Activated T-helper 1 cell treated with anti-CD3 and anti-CD28 coated beads, Interleukin-2, amount 50 U/mL, for 16 hours (primary cell): ENCODE measurements at places on chromosomes 4 and X.

DNA sequence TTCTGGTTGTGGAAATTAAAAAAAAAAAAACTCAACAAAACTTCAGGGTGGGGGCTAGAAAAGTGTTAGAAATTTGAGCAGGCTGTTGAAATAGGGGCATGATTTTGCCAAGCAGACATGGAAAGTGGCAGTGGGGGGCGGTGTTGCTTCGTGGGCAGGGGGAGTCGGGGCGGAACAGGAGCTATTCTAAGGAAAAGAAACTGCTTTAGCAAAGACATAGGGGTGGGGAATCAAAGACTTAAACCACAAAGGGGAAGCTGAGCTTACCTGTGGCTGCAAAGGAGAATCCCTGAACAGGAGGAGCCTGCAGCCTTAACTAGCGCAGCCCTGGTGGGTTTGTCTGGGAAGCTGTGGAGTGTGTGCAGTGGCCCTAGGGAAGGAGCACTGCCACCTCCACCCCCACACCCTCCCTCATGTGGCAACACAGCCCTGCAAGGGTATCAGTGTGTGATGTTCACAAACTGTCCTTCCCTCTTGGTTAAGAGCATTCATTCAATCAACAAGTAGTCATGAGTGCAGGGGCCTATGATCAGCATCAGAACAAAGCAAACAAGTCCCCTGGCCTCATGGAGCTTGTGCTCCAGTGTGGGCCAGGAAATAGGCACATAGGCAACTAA, 20.5 kb downstream of the SEL1L3 start:
- no peak for DNase-seq

DNA sequence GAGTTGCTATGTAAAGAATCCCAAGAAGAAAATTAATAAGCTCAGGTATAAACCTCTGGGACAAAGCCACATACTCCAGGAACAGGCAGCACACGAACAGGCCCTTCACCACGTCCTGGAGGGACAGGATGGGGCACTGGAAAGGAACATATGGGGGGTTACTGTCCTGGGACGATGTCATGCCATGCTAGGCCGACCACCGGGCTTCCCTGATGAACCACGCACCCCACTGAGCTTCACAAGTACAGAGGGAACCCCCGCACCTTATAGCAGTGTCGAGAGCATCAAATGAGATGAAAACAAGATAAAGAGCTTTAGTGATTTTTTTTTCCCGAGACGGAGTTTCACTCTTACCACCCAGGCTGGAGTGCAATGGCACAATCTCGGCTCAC, 19.1 kb downstream of the NOP14 start:
- no peak for DNase-seq

DNA sequence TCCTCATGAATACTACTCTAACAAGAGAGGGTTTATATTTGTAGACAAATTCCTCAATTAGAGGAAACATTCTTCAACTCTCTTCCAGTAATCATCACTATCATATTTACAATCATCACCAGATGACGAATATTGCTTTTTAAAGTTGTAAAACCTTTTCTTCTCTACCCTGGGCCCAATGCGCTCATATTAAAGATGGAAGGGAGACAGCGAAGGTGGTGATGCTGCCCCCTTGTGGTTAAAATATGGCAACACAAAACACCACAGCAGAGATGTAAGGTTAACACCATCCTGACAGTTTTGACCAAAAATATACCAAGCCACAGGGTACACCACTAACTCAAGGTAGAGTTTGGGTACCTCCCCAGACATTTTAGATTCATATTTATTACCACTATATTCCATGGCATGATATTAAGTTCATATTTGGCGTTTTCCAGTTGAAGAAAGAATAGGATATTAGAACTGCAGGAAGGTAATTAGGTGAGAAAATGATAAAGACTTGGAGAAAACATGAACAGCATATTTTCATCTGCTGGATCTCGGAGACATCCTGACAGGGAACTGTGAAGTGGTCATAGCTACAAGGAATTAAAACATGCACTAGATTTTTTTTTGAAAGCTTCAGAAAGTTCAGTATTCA, 72.8 kb downstream of the SLC9A7 start:
- DNase-seq = peak; percentile 8

GRCh38 chr4:78596111-78596742, 44.7 kb downstream of the ANXA3 start:
- no peak for DNase-seq
